ENCODE measurements at places on chromosomes 16 and 17.
A peak's percentile ranks its signal among the peaks of the same experiment; 100 is the strongest.

DNA sequence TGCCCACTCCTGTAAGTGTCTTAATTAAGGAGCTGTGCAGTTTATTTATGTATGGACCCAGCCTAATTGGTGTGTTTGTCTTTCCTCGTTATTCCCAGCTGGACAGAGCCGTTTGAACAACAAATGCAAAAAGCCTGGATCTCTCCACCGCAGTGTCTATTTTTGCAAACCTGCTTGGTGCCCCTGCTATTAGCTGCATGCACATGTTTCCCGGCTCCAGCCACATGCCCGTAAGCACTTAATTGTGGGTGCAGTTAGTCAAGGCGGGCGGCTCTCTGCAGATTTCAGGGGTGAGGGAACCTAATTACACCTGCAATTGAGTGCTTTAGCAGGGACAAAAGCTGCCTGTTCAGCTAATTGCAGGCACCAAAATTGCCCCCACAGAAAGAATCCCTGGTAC, 74.0 kb upstream of the GSE1 start:
- DNase-seq: no peak

GRCh38 chr16:77721752-77722308, 484 bp upstream of the NUDT7 start:
- DNase-seq: no peak

DNA sequence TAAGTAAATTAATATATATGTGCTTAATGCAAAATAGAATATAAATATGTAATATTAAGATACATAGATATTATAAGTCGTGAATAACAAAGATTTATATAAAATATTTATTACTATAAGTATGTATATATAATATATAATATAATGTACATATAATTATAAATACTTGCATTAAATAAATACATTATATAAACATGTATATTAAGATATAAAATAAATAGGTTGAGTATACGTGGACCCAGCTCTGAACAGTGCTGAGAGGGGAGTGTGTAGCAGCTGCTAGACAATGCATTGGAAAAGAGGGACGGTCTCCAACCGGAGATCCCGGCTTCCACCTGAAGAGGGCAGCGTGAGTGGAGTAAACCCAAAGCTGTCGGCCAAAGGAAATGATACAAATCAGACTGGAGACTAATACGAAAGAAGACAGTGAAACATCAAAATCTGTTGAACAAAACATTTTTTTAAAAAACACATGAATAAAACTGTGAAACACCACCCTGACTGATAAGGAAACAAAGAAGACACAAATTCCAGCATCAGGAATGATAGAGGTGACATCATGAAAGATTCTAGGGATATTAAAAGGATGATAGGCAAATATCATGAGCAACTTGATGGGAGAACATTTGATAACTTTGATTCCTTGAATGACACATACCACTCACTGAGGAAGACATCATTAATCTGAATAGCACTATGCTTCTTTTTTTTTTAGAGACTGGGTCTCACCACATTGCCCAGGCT, 125.4 kb upstream of the CHMP6 start:
- peak; percentile 16 for DNase-seq

GRCh38 chr16:84299734-84300440, 5.2 kb downstream of the WFDC1 start:
- no peak for DNase-seq

- DNase-seq: no peak
Measured at GRCh38 chr16:17836868-17837602, 366.3 kb upstream of the XYLT1 start.

GRCh38 chr17:56983366-56983765, 5.4 kb downstream of the SCPEP1 start:
- no peak for DNase-seq

DNA sequence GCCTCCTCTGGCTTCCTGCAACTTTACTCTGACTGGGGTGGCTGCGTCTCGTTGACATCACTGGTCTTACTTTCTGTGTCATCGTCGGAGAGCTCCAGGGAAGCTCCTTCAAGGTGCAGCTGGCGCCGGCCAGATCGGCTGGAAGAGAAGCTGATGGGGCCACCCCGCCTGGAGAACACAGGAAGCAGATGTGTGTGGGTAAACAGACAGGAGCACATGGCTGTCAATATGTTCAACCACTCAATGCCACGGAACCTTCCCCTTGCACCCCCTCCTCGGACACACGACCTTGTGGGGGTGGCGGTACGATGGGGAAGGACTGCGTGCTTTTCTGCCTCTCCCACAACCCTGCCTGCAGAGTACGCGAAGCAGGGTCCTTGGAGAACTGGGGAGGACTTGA, 40.1 kb downstream of the NDEL1 start:
- no peak for DNase-seq

- no peak for DNase-seq
Measured at GRCh38 chr16:49352892-49353291, 20.7 kb upstream of the C16orf78 start.

DNA sequence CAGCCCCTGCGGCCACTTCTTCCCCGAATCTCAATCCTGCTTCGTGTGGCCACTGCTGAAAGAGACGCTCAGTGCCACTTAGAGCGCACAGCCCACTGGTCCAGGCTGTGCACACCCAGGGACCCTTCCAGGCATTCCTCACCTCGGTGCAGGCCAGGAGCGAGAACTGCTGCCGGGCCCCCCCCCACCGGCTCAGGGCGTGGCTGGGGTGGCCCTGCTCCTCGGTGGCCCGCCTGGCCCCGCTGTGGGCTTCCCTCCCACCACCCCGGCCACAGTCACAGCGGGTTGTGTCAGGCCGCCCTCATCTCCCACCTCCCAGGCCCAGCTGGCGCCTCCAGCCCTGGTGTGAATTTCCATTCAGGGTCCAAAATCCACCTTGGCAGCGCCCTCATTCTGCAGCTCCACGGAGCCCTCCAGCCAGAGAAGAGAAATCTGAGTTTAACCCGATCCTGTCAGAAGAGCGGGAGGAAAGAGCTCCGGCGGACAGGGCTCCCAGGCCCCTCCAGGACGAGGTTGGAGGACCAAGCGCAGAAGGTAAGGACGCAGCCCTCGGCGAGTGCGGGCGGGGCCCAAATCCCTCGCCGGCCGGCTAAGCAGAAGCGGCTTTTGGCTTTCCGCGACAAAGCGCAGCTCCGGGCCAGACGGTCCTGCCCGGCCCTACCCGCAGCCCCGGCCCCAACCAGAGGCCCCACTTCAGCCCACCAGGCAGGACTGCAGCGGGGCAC, 12.0 kb downstream of the TBC1D16 start:
- no peak for DNase-seq

GRCh38 chr17:17681187-17681743, at the start of gene RAI1:
Gene RAI1, plus strand, starts transcription at chr17:17681458. Its CDS starts 111,491 bp downstream, at chr17:17792949.
- peak; percentile 49 for DNase-seq

DNA sequence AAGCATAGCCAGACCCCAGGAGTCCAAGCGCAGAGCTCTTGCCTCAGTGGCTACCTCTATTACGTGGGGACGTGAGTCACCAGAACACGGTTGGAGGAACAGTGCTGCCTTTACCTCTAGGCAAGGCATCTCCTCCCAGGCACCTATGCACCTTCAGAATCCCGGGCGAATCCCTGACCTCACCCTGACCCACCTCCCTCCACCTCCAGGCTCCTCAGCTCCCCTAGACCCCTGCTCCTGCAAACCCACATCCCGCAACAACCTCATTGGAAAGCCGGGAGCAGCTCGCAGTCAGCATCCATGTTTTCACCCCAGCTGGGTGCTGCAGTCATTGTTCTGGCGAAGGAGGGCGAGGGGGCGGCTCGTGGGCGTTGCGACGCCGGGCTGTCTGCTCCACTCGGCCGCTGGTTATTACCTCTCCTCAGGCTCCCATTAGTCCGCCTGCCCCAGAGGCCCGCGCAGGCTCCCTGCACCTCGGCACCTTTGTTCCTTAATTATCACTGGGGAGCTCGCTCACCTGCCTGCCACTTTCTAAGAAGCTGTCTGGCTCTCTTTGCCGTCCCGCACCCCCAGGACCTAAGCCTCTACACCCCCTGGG, 24.6 kb upstream of the DLX4 start:
- no peak for DNase-seq

DNA sequence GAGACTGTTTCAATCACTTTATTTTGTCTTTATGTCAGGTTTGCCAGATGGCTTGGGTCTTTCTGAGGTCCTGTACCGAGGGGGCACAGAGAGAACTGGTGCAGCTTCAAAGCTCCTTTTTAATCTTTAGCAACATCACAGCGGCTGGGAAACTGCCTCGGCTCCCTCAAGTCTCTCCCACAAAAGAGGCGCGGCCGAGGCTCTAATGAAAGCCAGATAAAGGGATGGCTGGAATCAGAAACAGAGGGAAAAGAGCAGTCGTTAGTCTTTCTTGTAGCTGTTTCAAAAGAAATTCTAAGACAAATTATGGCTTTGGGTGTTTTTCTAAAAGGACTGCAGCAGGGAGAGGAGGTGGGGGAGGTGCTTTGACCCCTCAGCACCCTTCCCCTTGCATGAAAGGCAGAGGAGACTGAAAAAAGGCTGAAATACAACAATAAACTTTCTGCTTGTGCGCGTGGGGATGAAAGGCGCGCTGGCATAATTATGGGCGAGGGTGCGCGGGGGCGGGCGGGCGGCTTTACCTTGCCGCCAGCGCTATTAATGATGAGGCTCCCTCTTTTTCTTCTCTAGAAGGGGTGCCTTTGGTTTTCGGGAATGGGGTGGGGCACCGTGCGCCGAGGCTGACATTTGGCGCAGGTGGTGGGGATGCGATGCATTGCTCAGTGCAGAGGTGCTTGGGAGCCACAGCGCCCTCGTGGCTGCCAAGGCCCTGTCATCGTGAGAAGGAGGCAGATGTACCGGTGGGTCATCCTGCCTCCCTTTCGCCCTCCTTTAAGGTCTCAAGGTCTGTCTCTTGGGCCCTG, 22.3 kb upstream of the BRD7 start:
- DNase-seq: no peak

DNA sequence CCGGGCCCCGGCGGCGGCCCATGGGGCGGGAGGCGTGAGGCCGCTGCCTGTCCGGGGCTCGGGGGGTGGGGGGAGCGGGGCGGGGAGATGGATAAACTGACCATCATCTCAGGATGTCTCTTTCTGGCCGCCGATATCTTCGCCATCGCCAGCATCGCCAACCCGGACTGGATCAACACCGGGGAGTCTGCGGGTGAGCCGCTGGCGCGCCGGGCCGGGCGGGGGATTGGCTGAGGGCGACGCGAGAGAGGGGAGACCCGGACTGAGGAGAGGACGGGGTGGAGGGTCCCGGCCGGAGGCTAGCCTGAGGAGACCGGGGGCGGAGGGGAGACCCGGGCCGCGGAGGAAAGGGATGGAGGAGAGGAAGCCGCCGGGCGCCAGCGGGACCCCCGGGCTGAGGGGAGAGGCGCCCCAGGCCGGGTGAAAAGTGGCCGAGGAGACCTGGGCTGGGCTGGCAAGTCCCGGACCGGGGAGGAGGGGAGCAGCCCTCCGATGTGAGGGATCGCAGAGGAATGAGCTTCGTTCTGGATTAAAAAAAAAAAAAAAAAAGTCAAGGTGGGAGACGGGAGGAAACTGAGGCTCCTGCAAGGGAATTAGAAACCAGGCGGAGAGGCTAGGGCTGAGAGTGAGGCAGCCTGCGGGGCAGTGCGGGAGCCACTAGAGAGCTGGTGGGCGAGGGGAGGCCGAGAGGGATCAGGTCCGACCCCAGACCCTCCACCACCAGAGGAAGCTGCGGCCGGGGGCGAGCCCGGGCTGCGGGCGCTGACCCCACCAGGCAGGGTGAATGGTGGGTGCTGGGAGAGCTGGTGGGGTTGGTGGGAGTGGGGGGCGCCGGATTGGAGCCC, 526 bp downstream of the MOSMO start:
- DNase-seq: no peak

DNA sequence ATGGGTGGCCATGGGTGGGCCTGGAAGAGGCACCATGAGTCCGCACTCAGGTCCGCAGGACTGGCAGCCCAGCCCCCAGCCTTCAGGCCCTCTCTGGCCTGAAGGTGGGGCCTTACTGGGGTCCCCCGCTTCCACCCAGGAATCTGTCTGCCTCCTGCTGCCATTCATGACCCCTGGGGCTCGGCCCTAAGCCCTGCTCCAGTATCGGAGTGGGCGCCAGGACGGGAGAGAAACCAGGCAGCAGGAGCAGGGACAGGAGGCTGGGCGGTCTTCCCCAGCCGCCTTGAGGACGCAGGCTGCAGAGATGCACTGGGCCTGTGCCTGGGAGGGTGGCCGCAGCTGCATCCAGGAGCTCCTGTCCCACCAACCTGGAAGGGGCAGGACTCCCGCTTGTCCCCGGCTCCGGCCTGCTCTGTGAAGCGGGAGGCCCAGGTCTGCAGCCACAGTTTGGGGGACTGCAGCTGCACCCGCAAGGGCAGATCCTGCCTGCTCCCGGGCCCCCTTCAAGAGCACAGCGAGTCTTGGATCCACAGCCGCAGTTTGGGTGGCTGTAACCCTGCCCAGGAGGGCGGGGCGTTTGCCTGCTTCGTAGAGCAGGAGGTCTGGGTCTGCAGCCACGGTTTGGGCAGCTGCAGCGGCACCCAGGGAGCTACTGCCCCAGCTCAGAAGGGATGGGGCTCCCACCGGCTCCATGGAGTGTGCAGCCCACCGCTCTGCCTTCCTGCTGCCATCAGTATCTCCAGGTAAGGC, 81.8 kb upstream of the DNAJA2 start:
- no peak for DNase-seq

GRCh38 chr16:84690088-84690819, 9.5 kb upstream of the USP10 start:
- no peak for DNase-seq

DNA sequence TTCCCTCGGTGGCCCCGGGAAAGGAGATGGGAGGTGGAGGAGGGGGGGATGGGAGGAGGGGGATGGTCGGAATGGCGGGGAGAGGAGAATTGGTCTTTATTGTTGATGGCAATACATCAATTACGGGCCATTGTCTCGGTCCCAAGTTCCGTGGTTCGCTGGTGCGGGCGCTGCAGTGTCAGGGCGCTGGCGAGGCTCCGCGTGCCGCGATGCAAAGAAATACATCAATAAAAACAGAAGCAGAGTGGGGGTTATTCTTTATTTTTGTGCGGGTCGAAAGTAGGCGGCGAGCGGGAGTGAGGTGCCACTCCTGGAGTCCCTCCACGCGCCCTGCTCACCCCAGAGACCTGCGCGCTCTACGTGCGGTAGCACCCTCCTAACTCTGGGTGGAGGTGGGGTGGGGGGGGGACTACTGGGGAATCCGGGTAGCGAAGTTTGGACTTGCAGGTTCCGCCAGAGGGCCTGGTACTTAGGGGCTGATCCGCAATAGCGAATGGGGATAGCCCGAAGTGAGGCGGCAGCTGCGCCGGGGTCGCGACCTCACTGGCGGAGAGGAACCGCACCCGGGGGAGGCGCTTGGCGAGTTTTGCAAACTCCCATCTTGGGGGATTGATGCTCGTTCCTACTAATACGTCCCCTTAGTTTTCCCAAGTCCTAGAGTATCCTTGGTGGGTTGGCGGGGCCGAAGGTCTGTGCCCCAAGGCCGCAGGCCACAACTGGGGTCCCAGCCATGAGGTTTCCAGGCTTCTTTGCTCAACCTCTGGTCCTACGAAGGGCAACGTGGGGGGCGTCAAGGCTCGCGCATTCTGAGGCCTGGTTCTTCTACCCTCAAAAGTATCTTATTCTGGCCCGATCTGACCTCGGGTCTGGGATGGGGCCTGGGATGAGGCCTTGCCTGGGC, 3.5 kb upstream of the SALL1 start:
- no peak for DNase-seq

GRCh38 chr16:14505846-14506245, 124.2 kb downstream of the PARN start:
- DNase-seq: no peak

Data from NCI-H2029 (cell line).